ENCODE measurements at places on chromosomes 11 and 22.

- DNase-seq, result no peak
Measured at GRCh38 chr11:46348566-46349401, 1.5 kb downstream of the DGKZ start.

GRCh38 chr22:37991731-37992442 is 7.5 kb upstream of the SOX10 start:
- no peak for DNase-seq

- no peak for DNase-seq
Measured at GRCh38 chr22:30777587-30777986, 82.9 kb downstream of the OSBP2 start.

DNA sequence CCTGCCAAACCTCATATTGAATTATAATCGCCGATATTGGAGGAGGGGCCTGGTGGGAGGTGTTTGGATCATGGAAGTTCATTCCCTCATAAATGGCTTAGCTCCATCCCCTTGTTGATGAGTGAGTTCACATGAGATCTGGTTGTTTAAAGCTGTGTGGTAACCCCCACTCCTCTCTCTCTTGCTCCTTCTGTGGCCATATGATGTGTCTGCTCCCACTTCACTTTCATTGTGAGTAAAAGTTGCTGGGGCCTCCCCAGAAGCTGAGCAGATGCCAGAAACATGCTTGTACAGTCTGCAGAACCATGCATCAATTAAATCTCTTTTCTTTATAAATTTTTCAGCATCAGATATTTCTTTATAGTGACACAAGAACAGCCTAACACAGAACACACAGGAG is 929.0 kb upstream of the FAT3 start:
- DNase-seq, result no peak

DNA sequence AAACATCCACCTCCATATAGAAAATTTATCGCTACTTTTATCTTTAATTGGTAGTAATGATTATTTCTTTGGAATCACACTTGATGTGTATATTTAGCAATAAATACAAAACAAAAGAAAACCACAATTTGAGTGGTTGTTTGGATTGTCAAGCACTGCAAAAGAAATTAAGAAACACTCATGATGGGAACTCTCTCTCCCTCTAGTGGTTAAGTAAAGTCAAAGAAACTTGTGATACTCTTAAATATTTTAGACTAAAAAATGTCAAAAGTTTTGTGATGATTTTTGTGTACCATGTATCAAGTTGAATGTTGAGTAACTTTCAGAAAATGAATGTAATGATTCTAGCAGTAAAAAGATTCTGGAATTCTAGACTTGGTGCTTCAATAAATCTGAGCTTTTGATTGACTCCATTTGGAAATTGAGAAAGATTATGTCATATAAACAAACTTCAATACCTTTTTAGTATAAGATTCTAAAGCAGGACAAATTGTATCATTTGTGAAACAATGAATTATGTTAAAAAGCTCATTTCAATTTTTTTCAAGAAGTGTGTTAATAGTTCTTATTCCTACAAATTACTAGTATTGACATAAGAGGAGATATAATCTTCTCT is 20.8 kb downstream of the MUC15 start:
- DNase-seq, result no peak

DNA sequence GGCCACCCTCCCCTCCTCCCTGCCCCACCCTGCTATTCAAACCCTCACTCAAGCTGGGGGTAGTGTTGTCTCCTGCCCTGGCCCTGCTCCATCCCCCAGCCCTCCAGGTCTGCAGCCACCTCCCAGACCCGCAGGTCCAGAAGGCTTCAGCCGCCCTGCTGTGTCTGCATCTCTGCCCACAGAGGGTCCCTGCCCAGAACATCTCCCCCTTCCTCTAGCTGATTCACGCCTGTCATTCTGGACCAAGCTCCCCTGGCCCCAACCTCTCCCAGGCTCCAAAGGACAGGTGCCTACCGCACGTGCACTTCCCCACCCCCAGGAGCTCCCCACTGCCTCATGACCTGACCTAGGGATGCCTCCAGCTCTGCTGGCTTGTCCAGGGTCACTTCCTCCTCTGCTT is 16.0 kb upstream of the SHISAL1 start:
- DNase-seq, result no peak

DNA sequence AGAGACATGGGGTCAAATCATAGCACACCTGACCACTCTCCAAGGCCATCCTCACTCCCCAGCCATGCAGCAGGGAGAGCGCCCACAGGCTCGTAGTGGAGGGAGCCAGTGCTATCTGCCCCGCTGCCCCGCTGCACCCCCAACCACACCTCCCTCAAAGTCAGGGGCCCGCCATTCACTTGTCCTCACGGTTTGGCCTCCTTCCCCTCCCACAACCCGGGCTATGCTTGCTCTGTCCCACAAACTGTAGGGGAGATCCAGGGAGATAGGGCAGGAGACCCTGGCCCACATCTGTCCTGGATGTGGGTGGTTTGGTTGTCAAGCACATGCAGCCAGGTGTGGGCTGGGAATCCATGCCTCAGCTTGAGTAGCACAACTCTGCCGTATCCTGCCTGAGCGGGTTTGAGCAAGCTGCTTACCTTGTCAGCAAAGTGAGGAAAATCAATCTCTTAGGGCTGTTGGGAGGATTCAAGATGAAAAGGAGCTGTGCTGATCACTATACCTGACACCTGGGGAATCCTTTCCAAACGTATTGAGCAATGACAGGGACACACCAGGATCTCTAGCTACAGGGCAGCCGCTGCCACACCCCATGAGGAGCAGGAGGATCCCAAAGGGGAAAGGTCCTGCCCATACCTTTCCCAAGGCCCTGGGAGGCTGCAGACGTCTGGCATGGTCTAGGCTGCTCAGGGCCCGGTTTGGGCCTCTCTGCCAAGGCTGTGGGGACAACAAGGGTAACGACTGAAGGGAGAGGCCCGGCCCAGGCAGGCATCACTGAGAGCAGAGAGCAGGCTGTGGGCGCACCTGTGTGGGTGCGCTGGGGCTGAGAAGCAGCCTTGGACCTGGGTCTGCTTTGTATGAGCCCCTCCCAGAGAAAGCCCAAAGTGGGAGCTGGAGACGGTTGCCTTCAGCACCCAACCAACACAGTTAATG is 23.3 kb downstream of the KCNJ5 start:
- no peak for DNase-seq

- DNase-seq, result no peak
Measured at GRCh38 chr22:42642806-42643633, 2.6 kb upstream of the ATP5MGL start.

GRCh38 chr11:74138572-74138971 is 32.2 kb downstream of the C2CD3 start:
- peak; percentile 95 for DNase-seq

GRCh38 chr11:130295657-130296056 is 19.1 kb downstream of the ZBTB44 start:
- no peak for DNase-seq

DNA sequence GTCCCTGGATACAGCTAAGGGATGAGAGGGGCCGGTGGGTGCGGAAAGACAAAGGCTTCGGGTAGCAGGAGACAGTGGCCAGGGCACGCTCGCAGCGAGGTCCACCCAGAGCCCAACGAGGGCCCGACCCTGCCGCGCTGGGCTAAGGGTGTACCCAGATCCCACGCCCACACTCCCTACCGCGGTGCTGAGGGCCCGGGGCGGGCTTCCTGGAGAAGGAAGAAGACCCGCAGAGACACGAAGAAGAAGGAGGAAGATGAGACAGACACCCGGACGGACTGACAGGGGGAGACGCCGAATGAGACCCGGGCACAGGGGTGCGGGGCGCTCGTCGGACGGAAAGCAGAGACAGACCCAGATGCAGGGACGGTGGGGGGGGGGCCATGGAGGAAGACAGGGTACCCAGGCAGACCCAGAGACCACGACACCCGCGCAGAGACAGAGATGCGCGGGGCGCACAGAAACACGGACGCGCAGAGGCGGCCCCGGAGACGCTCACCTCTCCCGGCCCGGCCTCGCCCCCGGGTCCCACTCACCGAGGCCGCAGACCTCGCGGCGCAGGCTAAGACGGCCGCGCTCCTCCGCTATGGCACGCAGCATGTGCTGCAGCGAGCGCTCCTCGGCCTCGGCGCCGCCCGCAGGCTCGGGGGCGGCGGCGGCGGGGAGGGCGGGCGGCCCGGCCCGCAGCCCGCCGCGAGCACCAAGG is 437 bp downstream of the KIAA0930 start:
- no peak for DNase-seq

DNA sequence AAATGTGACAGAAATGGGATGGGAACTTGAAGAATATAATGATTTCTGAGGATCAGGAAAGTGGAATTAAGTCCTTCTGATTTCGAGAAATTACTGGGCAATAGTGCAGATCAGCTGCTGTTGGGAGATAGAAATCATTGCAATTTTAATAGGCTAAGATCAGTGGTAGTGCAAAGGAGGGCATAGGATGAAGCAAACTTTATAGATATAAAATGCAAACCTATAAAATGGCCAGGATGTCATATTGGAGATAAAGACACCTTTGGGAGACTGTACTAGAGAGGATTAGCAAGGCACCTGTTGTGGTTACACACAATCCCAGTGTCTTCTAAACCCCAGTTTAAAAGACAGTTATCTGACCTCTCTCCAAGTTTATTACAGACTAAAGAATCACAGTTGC is 6.5 kb upstream of the MS4A7 start:
- no peak for DNase-seq
